ENCODE measurements at places on chromosomes 4 and X.

- DNase-seq = no peak
These were observed 100.4 kb downstream of the QRFPR start for GRCh38 chr4:121280425-121280824.

- DNase-seq = no peak
These were observed 37.7 kb downstream of the NSG1 start for GRCh38 chr4:4424499-4425115.

DNA sequence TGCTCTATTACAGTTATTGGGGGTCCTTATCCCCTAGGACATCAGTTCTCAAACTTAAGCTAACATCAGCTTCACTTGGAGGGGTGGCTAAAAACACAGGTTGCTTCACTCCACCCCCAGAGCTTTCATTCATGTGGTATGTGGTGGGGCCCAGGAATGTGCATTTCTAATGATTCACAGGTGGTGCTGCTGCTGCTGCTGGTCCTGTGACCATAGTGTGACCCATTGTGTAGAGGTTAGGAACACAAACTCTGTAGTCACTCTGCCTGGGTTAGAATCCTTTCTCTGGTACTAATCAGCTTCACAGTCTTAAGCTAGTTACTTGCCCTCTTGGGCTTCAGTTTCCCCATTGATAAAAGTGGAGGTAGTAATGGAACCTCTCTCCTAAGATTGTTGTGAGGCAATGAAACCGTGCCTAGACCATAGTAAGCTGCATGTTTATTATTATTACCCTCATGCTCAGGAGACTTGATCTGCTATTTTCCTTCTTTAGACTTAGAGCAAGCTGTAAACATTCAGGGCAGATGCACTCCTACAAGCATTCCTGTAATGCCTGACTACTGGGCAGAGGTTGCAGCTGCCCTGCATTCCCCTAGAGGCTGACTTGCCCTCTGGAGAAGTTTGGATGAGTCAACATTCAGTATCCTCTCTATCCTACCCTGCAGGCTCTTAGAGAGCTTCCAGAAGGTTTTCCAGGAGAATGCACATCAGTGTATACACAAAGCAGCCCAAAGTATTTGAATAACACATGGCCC, 94.1 kb upstream of the ACSL4 start:
- DNase-seq = no peak

DNA sequence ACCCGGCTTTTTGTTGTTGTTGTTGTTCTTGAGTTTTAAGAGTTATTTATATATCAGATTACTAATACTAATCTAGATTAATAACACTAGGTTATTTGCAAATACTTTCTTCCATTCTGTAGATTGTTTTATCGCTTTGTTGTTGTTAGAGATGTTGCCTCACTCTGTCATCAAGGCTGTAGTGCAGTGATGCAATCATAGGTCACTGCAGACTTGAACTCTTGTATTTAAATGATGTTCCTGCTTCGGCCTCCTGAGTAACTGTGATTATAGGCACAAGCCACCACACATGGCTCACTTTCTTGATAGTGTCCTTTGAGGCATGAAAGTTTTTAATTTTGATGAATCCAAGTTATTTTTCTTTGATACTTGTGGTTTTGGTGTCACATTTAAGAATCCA, 129.0 kb downstream of the VSIG4 start:
- DNase-seq = no peak

DNA sequence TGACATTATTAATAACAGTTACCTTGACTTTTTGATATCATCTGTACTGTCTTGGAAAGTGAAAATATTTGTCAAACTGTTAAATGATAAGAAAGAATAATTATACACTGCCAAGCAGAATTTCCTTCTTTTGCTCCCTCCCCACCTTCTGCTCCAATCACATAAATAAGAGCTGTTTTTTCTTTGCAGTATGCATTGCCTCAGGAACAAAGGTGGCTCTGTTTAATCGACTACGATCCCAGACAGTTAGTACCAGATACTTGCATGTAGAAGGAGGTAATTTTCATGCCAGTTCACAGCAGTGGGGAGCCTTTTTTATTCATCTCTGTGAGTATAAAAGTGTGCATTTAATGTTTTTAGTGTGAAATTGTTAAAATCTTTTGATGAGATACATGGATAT, 66.1 kb downstream of the CCKAR start:
- no peak for DNase-seq
